ENCODE measurements at places on chromosomes 16 and 17. TPM values are rescaled to one million over a fixed set of nuclear protein-coding genes. Genes with fewer than 3 reads are reported as not detected.

GRCh38 chr16:62046801-62047200, 10.6 kb upstream of the CDH8 start:
- no peak for DNase-seq

The SUZ12 gene
- total RNA-seq: 18.3 TPM

- DNase-seq: no peak
These were observed 215.8 kb downstream of the RBFOX3 start for GRCh38 chr17:79395066-79395465.

DNA sequence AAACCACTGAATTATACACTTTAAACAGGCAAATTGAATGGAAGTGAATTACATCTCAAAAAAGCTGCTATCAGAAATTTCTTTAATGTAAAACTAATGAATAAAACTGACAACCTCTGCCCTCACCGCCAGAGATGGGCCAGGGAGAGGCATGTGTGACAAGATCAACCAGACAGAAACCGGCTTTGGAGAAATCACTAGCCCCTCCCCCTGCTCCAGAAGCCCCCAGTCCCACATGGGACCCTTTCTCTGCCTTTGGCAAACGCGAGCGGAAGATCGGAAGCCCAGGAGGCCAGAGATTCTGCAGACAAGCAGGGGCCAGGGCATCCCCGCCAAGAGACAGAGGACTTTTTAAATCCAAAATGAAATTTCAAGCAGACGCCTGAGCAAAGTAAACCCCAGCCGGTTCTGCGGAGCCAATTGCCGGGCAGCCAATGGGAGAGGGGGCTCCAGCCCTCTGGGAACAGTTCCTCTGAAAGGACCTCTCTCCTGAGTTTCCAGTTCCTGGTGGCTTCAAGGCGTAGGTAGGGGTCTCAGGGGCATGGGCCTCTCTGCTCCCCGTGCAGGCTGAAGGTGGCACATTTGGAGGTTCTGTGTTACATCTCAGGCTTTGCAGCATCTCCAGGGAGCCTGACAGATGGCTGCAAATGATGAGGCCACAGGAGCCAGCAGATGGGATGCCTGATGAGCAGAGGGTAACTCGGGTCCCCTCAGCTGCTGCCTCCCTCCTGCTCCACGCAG, 118.1 kb downstream of the GSG1L start:
- peak; percentile 57 for DNase-seq

GRCh38 chr16:75742424-75743047, 16.2 kb upstream of the CPHXL start:
- no peak for DNase-seq

The CLTC gene
- total RNA-seq: 243 TPM

The CAVIN1 gene
- total RNA-seq: 643 TPM

GRCh38 chr16:73159296-73159695, 111.4 kb upstream of the ZFHX3 start:
- DNase-seq: no peak

All from aorta (tissue), 5 donors.